Left colon (tissue), 2 donors: ENCODE measurements at places on chromosomes 6 and 20.

DNA sequence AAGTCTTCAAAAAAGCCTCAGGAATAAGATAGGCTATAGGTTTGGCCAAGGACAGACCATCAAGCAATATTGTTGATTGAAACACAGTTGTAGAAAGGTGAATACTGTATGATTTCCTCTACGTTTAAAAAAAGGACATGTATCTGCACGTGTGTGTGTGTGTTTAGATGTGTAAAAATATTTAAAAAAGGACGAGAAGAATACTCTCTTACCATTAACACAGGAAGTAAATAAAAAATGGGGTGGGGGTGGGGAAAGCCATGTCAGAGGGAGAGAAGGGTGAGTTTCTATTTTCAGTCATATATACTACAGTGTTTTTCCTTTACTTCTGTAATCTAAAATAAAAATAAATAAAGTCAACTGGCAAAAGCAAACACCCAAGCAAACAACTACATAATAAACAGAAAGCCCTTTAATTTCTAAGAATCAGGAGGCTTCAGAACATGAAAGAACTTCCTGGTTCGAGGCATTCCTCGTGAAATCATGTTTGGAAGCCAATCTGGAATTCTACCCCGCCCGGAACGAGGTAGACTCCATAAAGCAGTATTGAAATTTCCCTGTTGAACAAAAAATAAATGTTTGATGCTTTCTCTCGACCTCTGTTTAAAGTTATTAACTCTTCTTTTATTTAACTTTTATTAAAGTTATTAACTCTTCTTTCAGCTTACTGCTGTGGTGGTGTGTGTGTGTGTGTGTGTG, 158.1 kb upstream of the ZNF217 start:
- no peak for DNase-seq

DNA sequence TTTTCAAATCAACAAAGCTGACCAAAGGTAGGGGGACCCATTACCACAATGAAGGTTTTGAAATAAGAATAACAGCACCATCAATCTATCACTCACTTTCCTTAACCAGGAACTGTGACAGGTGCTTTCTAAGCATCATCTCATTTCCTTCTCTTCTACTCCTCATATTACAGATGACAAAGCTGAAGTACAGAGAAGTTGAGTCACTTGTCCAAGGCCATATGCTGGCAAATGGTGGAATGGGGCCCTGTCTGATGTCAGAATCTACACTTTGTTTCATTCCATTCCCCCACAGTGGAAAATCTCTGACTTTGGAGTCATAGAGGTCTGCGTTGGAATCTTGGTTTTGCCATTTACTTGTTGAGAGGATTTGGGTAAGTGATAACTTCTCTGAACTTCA, 222.5 kb upstream of the LRFN2 start:
- no peak for DNase-seq

DNA sequence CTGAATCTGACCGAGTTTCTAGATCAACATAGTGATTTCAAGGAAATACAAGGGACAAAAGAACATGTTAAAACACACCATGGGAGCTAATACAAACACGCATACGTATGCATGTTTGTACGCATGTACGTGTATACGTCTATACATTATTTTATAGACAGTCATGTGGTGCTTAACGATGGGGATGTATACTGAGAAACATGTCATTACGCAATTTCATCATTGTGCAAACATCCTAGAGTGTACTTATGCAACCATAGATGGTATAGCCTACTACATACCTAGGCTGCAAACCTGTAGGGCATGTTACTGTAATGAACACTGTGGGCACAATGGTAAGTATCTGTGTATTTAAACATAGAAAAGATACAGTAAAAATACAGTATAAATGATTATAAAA, 25.0 kb upstream of the NELFCD start:
- no peak for DNase-seq

- no peak for DNase-seq
Measured at GRCh38 chr6:159992366-159992765, 23.5 kb downstream of the IGF2R start.

DNA sequence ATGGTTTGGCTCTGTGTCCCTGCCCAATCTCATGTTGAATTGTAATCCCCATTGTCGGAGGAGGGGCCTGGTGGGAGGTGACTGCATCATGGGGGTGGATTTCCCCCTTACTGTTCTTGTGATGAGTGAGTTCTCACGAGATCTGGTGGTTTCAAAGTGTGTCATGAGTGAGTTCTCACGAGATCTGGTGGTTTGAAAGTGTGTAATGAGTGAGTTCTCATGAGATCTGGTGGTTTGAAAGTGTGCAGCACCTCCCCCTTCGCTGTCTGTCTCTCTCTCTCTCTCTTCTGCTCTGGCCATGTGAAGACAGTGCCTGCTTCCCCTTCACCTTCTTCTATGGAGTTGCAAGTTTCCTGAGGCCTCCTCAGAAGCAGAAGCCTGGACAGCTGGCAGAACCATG, 87.6 kb downstream of the MYLK4 start:
- DNase-seq, result no peak

DNA sequence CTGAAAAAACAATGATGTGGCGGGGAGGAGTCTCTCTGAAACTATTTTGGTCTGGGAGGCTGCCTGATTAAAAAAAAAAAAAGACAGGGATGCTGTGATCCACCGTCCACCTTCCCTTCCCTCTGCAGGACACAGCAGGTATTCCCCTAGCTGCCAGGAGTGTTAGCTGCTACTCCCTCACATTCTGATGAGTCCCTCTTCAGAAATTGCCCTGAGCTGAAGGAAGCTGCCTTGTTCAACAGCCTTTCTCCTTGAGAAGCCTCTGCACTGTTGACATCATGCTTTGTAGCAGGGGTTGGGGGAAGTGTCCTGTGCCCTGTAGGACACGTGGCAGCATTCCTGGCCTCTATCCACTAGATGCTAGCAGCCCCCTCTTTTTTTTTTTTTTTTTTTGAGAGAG, 71.7 kb upstream of the ZMYND8 start:
- no peak for DNase-seq

DNA sequence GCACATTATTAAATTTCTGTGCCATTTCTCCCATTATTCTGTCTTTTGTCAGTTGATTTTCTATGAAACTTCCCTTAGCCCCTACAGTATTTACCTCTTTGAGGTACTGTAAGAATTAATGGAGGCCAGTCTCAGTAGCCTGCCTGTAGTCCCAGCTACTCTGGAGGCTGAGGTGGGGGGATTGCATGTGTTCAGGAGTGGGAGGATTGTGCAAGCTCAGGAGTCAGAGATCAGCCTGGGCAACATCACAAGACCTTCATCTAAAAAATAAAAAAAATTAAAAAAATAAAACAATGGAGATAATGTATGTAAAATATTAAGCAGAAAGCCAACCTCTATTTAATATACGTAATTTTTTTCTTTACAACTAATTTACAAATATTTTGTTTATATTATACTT, 77.8 kb downstream of the OR2B2 start:
- DNase-seq, result no peak

- DNase-seq, result no peak
Measured at GRCh38 chr6:139713900-139714506, 339.6 kb upstream of the CITED2 start.

DNA sequence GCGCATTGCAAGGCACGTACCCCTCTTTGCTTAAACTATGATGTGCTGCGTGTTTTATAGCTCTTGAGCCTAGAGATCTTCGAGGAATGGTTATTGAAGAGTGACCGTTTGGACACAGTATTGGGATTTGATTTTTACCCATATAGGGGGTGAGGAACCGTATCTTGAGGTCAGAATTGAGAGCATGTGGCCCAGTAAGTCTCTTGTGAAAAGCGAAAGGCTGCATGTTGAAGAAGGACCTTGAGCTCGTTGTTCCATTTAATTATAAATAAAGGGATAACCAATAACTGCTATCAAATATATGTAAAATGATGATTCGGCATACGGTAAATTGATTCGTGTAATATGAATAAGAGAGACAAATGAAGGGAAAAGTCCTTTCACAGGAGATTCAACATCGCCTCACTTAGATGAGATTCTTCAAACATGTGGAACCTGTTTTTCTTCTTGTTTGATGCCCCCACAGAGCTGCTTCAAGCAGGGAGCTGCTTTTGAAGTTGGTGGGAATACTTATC, 66.6 kb downstream of the AKAP12 start:
- no peak for DNase-seq

DNA sequence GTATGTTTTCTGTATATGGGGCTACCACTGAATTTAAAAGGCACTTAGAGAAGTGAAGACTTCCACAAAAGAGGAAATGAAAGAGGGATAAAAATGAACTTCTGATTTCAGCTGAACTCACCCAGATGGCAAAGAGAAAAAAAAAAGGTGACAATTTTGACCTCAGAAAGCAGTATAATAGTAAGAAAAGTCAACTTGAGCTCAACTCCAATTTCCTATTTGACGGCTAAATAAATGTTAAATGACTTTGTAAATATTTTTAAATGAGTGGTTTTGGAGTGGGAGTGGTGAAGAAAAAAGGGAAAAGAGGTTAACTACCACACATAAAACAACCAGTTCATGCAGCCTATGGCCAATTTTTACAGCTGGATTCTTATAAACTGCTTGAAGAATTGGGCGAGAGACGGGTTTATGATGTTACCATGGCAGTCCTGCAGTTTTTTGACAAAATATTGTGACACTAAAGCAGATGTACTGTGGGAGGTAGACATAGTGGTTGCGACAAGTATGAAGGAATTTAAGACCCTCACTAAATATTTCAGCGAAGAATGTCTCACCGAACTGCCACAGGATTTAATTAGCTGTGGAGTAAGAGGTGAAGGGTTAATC, 49.8 kb upstream of the ADTRP start:
- DNase-seq, result no peak

DNA sequence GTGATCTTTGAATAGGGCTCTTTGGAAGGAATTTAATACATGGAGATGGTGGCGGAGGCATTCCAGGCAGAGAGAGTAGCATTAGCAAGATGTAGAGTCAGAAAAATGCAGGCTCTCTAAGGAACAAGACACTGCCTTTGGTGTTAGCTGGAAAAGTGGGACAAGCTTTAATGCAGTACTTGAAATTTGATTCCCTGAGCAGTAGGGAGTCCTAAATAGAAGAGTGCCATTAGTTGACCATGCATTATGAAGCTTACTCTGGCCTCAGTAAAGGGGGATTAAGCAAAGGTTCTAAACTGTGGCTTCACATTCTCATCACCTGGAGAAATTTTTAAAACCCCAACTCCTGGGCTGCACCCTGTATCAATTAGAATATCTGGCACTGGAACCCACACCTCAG, 494.8 kb upstream of the SOX4 start:
- DNase-seq, result no peak

- no peak for DNase-seq
Measured at GRCh38 chr6:38959138-38959537, 89.4 kb upstream of the GLP1R start.

DNA sequence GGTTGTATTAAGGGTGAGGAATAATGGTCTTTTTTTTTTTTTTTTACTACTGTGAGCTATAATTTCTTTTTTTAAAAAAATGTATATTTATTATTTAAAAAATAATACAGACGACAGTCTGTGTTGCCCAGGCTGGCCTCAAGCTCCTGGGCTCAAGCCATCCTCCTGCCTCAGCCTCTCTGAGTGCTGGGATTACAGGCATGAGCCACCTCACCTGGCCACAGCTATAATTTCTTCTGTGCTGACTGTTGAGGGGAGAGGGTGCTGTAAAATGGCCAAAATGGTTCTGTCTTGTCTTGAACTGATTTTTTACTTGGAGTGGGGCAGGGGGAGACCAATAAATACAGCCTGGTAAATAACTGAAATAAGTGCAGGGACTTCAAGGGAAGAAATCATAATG, 3.6 kb downstream of the SRSF3 start:
- no peak for DNase-seq

DNA sequence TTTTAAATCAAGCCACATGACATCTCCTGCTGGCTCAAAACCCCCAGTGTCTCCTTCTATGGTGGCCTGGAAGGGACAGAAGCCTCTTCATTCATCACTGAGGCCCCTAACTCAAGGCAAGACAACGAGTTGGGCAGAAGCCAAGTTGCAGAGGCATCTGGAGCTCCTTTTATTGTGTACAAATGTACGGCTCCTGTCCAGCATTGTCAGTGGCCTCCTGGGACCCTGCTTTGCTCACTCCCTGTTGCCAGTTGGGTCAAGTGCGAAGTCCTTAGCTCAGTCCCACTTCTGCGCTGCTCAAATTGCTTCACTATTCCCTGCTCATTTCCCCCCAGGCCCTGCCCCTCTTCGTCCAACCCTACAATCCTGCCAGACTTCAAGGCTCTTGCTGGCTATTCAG, 181.2 kb upstream of the PMEPA1 start:
- DNase-seq, result peak; percentile 7

GRCh38 chr6:70062010-70062409, 195.7 kb downstream of the COL19A1 start:
- no peak for DNase-seq

- DNase-seq, result no peak
Measured at GRCh38 chr6:122165014-122165413, 234.4 kb upstream of the HSF2 start.

GRCh38 chr6:163332575-163332974, 81.9 kb upstream of the QKI start:
- no peak for DNase-seq

GRCh38 chr6:43942011-43942442, 172.0 kb downstream of the VEGFA start:
- no peak for DNase-seq

DNA sequence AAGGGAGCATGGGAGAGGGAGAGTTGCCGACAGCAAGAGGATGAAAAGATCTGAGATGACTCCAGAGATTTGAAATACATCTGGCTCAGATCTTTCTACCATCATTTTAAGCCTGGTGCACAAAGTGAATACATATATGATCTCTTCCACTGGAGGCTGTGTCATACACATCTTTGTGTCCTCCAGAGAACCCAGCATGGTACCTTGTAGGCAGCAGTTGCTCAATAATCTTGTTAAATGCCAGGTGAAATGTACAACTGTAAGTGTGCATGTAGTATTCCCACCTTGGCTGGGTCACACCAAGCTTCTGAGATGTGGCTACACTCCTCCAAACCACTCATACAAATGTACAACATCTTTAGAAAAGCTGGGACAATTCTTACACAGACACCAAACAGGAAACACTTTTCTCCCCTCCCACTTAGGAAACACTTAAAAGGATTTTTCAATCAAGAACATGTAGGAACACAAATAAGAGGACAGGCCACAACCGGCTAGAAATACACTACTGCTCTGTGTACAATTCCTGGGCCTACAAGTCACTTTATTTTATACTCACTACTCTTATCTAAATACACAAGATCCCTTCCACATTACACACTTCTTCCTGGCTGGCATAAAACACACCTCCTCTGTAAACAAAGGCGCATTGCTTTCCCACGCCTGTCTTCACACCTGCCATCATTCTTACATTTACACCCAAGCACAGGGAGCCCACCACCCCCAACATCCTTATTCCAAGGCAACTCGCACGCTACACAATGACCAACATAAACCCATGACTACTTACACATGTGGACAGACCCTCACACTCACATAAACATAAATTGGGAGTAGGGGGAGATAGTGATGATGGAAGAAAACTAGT, 3.8 kb upstream of the IER3 start:
- DNase-seq, result peak; percentile 64

- no peak for DNase-seq
Measured at GRCh38 chr20:49893242-49894072, 21.9 kb downstream of the SPATA2 start.

GRCh38 chr6:166554316-166554715, 32.2 kb downstream of the RAMACL start:
- no peak for DNase-seq

- DNase-seq, result no peak
Measured at GRCh38 chr20:58393299-58393698, 4.3 kb downstream of the VAPB start.
